ENCODE measurements at places on chromosomes 1 and 21.

DNA sequence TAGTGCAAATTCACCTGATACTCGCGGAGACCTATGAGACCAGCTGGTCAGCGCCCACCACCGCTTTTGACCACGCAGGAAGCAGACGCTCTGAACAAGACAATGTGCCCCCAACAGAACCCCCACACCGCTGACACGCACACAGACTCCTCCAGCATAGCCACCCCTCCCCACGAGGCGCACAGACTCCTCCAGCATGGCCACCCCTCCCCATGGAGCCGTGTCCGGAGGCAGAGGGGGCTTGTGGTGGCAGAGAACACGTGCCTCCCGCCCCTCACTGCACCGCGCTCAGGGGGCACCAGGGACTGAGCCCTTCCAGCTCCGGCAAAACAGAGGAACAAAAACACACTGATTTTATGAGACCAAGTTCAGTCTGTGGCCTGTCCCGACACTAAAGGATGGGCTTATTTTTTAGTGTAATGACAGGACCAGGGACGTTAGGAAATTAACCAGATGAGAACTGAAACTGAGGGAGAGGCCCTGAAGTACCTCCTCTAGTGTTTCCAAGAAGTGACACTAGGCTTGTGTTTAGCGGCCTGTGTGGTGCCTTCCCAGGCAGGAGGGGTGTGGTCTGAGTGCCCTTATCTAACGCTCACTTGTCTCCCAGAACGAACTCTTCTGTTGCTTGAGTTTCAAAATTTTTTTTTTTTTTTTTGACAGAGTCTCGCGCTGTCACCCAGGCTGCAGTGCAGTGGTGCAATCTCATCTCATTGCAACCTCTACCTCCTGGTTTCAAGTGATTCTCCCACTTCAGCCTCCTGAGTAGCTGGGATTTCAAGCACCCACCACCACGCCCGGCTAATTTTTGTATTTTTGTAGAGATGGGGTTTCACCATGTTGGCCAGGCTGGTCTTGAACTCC lies 10.0 kb upstream of the AGPAT3 start:
- DNase-seq: no peak

- no peak for DNase-seq
These were observed 15.2 kb downstream of the TNFRSF14 start for GRCh38 chr1:2571348-2571747.

- DNase-seq: no peak
These were observed 13.9 kb upstream of the CPT2 start for GRCh38 chr1:53182716-53183094.

DNA sequence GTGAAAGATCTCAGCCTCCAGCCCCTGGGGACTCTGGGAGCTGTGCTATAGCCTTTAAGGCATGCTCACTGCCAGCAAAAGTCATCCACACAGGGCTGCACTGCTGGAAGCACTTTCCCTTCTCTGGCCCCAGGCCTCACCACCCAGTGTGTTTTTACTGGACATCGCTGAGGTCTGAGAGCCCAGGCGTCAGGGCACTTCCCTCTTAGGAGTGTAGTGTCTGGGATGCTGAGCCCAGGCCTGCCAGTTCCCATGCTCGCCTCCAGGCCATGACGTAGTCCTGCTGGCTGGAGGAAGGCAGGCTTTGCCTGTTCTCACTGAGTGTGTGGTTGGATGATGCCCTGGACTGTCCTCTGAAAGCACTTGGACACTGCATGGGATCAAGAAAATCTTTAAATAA lies 101.2 kb downstream of the GDAP2 start:
- DNase-seq: no peak

- no peak for DNase-seq
These were observed 19.2 kb downstream of the CYYR1 start for GRCh38 chr21:26553898-26554297.

- DNase-seq: no peak
These were observed 3.6 kb downstream of the CHAF1B start for GRCh38 chr21:36388835-36389234.

- DNase-seq: no peak
These were observed 66.8 kb downstream of the SLC27A3 start for GRCh38 chr1:153842006-153842471.

DNA sequence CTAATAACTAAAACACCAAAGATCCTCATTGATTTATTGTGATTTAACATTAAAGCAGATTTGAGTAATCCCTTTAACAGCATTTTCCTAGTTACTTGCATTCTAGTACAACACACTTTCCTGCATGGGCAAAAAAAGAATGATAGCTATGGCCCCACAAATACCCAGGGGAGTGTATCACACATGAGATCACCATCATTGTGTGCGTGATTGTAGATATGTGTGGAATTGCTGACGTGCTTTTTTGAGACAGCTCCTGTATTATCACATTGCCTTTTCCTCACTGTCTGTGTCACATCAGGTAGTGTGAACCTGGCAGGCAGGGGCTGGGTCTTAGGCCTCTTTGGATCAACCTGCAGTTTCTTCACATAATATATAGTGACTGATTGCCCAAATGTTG lies 48.5 kb upstream of the SAMD13 start:
- DNase-seq: no peak
